Right atrium auricular region (tissue), 2 donors: ENCODE measurements at places on chromosomes 2 and 18. TPM values are rescaled to one million over a fixed set of nuclear protein-coding genes. Genes with fewer than 3 reads are reported as not detected.

GRCh38 chr2:114022360-114023085, 132.6 kb downstream of the ACTR3 start:
- DNase-seq: no peak

DNA sequence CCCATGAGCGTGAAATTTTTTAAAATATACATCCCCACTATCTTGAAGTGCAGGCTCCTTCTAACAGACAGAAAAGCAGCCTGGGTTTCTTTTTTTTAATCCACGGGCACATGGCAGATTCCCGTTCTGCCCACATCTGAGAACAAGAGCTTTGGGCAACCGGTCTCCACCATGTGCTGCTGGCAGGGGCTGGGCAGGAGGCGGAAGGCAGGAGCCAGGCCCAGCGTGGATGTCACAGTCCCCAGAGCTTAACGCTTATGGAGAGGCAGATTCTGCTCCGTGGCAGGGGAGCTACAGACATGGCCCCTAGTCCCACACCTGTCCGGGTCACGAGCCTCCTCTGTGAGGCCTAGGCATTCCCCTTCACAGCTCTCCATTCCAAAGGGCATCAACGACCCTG, 503.0 kb upstream of the MYT1L start:
- DNase-seq: peak; percentile 32

DNA sequence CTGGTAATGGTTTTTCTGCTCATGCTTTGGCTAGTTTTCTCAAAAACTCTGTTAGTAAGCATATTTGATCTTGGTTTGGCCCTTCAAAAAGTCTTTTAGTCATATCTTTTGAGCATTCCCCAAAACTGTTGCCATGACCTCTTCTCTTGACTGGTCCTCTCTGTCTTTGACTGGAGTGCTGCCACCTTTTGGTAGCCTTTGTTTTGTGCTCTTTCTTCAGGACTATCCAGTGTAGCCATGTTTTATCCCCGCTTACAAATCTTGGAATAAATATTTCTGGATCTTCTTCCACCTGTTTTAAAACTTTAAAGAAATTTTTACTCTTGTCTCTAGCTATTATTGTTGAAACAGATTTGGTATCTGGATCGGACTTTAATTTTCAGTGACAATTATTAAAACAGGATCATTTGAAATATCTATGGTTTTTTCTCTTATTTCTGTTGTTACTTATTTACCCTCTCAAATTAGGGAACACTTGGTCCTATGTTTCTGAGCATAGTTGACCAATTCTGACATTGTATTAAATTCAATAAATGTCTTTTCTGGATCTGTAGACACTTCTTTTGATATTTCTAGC, 965 bp upstream of the ELOA2 start:
- DNase-seq: no peak

GRCh38 chr2:162915858-162916257, 77.3 kb upstream of the KCNH7 start:
- no peak for DNase-seq

- DNase-seq: no peak
Observed at GRCh38 chr2:30765876-30766470, 41.3 kb downstream of the CAPN13 start.

GRCh38 chr2:102337481-102338386, 17.9 kb upstream of the IL18R1 start:
- no peak for DNase-seq

DNA sequence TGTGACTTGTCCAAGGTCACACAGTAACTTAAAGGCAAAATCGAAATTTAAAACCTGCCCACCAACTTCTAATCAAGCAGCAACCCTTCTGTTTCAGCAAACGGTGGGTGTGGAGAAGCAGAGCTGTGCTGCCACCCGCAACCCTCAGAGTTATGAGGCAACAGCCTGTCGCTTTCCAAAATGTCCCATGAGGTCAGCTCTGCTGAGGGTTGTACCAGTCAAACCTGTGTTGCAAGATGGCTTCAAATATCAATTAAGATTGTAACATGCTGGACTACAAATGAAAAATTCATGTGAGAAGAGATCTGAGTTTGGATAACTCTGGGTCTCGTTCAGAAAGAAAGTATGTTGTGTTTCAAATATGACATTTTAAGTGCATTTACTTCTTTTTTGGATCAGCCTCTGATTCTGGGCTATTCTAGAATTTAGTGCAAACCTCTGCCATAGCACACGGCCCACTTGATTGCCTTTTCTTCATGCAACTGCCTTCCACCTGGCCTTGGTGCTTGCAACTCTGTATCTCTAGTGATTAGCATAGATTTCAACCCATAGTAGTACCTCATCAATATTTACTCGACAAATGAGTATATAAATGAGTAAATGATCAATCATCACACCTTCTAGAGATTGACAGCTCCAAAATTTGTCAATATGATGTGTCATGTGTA, 69.3 kb downstream of the TIMM21 start:
- DNase-seq: no peak

DNA sequence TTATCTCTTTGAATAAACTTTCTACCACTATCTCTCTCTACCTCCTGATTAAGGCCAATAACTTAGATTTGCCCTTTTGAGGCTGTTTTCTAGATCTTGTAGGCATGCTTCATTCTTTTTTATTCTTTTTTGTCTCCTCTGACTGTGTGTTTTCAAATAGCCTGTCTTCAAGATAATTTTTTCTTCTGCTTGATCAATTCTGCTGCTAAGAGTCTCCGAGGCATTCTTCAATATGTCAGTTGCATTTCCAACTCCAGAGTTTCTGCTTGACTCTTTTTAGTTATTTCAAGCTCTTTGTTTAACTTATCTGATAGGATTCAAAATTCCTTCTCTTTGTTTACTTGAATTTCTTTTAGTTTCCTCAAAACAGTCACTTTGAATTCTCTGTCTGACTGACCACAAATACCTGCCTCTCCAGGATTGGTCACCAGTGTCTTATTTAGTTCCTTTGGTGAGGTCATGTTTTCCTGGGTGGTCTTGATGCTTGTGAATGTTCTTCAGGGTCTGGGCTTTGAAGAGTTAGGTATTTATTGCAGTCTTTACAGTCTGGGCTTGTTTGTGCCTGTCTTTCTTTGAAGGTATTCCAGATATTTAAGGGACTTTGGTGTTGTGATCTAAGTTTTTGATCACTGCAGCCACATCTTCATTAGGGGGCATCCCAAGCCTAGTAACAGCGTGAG, 197.3 kb upstream of the STK17B start:
- DNase-seq: no peak

- DNase-seq: no peak
Observed at GRCh38 chr2:183798535-183798934, 674.3 kb downstream of the NUP35 start.

GRCh38 chr2:225761396-225761795, 361.9 kb downstream of the NYAP2 start:
- no peak for DNase-seq

GRCh38 chr2:112048887-112049286, 6.2 kb upstream of the TMEM87B start:
- DNase-seq: no peak

GRCh38 chr2:18119883-18120282, 241.4 kb downstream of the KCNS3 start:
- no peak for DNase-seq

GRCh38 chr2:3960106-3960505, 256.7 kb downstream of the DCDC2C start:
- DNase-seq: no peak

DNA sequence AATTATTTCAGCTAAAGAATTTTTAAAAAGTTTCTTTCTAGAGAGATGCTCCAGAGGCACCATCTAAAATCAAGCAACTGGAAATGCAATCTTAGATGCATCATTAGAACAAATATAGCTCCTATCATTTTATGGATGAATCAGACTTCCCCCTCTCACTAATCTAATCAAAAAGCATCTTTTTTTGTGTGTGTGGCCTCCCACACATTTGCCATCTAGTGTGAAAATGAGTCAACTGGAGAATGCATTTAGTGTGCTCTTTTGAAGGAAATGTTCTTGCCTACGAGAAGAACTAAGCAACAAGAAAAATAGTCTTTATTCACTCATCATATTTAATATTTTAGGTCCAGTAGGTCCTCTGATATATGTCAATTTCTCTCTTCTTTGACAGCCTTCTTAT, 39.5 kb upstream of the FIGN start:
- DNase-seq: no peak

DNA sequence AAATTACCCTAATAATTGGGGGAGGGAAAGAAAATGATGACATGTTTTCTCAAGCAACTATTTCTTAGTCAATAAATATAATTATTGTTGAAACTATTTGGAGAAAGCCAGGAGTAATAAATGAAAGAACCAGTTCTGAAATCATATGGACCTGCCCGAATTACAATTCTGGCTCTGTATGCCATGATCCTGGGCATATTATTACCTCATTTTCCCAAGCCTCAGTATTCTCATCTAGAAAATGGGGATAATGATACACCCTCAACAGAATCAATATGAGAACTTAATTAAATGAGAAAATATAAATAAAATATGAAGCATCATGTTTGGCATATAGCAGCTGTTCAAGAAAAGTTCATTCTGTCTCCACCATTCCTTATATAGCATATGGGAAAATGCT, 22.9 kb downstream of the ARHGEF33 start:
- no peak for DNase-seq

- DNase-seq: no peak
Observed at GRCh38 chr2:218861645-218862318, 2.2 kb downstream of the WNT6 start.

GRCh38 chr2:42321452-42322064, 39.5 kb downstream of the COX7A2L start:
- DNase-seq: no peak

DNA sequence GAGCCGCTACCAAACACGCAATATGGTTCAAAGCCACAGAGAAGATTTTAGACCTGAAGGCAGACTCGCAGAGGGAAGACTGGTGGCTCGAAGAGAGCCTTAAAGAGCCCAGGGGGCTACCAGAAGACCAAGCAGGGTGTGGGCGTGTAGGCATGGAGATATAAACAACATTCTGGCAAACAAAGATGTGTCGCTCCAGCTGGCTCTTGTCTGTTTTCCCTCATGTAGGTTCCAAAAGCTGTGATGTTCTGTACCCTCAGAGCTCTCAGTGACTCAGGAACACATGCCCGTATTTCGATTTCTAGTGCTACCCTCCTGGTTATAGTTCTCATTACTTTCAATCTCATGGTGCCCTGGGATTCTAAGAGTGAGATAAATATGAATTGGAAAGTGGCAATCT, 44.5 kb downstream of the DOCK10 start:
- no peak for DNase-seq

GRCh38 chr2:48162742-48163141, 256.4 kb upstream of the FBXO11 start:
- DNase-seq: no peak

The IL1R2 gene
- 2.8 TPM for total RNA-seq

The CEBPZOS gene
- 21.1 TPM for total RNA-seq

The COBLL1 gene
- total RNA-seq: 14.9 TPM

The EIF2AK2 gene
- 12.5 TPM for total RNA-seq

The SERPINB11 gene
- total RNA-seq: not detected

The DHRS9 gene
- 31.4 TPM for total RNA-seq

The EFHD1 gene
- total RNA-seq: 11.4 TPM

The UGT1A3 gene
- total RNA-seq: not detected

The IGFBP5 gene
- 169 TPM for total RNA-seq

The KCNK3 gene
- total RNA-seq: 47.5 TPM

The SEH1L gene
- 7.7 TPM for total RNA-seq

The MARCO gene
- total RNA-seq: 1.6 TPM

The IL1A gene
- total RNA-seq: not detected

The CHRNG gene
- total RNA-seq: not detected
